Cortex of kidney (tissue), 1 donor: ENCODE measurements at places on chromosomes 6 and 20.

DNA sequence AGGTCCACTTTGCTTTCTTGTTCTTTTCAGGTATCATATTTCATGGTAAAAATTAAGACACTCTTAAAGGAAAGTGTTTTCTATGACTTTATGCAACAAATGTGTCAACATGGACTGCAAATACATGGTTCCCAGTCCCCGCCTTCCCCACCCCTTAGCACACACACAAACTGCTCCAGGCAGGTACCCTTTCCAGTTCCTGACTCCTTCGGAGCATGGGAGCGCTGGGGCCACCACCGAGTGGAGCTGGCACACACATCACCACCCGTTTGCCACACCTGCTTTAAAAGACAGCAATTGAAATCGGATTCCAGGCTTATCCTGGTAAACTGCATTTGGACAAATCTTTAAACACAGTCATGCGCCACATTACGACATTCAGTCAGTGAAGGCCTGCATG lies 22.2 kb downstream of the RNASET2 start:
- no peak for DNase-seq

- no peak for DNase-seq
These were observed 90.8 kb downstream of the GJA1 start for GRCh38 chr6:121526282-121526681.

DNA sequence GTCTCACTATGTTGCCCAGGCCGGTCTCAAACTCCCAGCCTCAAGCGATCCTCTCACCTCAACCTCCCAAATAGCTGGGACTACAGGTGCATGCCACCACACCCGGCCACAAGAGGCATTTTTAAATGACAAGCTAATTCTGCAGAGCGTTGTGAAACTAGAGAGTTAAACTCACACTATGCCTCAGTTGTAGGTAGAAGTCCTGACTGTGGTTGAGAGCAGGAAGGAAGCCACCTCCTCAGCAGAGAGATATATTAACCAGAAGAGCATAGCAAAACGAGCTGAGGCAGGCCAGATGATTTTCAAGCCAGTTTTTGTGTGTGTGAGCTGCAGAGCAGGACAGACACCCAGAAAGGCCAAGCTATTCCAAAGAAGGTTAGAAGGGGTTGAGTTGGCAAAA lies 150.3 kb downstream of the MBOAT1 start:
- DNase-seq, result no peak

DNA sequence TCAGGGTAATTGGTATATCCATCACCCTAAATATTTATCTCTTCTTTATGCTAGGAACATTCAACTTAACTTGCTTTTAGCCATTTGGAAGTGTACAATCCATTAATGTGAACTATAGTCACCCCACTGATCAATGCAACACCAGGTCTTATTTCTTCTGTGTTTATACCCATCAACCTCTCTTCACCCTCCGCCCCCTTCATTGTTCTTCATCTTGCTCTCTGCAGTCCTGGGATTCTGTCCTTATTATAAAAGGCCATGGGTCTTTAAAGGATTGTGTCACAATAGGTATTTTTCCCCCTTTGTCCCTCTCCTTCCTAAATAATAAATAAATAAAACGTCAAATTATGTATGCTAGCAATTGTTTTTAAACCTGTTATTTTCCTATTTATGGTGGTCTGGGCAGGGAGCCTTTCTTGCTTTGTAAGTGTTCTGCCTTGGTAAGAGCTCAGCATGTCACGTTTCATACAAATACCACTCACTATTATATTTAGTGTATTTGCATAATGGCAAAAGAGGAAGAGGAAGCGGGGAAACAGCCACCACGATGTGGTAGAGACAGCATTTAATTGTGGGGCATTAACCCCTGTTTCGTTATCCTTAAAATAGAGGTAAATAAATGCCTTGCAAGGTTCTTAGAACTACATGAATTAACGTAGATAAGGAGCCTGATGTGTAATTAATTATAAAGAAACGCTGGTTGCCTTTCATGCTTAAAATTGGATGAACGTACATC lies 1.9 kb downstream of the ABRACL start:
- no peak for DNase-seq

DNA sequence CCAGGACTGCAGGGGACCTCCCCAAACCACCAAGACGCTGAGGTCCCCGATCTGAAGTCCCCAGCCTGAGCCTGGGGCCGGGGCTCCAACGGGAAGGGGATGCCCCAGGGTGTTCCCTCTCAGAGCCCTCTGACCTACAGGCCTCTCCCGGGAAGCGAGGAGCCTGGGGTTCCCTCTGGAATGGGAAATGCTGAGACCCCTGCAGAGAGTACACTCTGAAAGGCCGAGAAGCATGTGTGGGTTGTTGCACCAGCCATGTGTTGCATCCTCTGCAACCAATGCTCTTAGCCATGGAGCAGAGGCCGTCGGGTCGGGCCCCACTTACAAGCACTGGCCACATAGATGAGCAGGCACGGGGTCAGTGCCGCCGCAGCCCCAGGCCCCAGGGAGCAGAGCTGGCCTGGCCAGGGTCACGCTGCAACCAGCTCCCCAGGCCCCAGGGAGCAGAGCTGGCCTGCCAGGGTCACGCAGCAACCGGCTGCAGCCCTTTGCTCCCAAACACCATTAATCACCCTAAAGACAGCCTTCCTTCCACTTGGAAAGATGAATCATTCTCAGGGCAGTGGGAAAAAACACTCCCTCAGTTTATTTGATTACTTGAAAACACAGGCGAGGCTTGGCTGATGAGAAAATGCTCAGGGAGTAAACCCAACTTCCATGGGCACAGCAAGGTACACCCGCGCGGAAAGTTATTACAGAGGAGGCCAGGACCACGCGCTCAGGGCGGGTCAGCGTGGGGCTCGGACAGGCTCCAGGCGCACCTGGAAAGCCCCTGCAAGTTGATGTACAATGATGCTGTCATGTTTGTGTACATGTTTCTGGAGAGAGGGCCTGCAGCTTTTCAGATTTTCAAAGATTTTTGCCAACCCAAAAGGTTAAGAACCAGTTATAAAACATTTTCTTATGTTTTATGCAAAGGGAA lies 78.0 kb upstream of the AFDN start:
- no peak for DNase-seq

- DNase-seq, result no peak
These were observed 22.9 kb downstream of the TOX2 start for GRCh38 chr20:43937591-43937990.

DNA sequence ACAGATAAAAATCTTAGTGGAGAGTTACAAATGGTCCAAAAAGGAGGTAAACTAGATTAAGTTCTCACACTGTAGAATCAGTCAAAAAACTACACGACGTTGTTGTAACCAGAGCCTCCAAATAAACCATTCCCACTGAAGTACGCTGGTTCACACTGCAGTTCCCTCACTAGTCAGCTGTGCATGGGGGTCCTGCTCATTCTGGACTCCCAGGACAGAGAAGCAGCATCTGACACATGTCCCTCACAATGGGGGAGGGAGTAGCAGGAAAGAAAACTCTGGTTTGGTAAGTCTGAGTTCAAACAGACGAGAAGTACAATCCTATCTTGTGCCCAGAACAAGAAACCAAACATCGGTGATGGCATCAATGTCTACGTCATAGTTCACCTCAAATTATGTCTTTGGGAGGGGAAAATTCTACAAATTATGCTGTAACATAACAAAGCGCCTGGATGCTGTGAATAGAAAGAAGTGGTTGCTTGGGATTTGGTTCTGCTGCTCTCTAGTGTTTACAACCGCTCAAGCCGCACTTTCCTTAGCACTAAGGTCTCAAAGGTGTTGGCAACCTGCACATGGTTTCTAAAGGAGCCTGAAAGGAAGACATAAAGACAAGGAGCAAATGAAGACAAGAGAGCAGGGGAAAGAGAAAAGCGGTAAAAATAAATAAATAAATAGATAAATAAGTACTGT lies 208.0 kb downstream of the GMDS start:
- no peak for DNase-seq

- no peak for DNase-seq
These were observed 815.5 kb downstream of the DHX35 start for GRCh38 chr20:39777610-39778009.

DNA sequence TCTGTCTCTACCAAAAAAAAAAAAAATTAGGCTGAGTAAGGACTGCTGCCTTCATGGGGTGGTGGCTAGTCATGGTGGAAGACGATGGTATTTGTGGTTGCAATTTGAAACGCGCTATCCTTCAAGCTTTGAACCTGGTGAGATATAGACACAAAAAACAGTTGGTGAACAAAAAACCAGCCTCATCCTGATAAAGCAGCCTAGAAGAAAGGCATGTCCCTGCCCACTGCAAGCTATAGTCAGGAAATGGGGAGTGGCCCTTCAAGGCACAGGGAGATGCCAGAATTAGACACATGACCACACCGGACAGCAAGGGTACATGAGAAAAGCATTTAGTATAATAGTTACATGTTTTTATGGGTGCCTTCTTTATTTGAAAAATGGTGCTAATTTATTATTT lies 193.6 kb downstream of the NFATC2 start:
- DNase-seq, result no peak
